ENCODE measurements at places on chromosomes 5 and 9.

- DNase-seq: no peak
These were observed 97.3 kb downstream of the USP20 start for GRCh38 chr9:129932303-129933151.

DNA sequence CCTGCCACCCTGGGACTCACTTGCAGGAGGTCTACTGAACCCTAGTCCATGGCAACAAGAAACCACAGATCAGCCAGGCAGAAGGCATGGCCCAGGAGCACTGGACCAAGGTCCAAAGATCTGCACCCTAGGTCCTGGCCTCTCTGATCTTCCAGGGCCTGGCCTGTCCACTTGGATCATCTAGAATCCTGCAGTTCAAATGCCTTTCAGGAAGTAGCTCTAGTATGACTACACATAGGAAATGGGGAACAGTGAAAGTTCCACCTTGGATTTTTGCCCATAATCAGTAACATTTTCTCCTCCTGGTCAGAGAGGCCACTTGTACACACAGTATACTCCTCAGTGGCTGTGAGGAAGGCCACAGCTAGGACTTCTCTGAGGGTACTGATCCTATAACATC, 11.5 kb downstream of the ANXA6 start:
- no peak for DNase-seq

DNA sequence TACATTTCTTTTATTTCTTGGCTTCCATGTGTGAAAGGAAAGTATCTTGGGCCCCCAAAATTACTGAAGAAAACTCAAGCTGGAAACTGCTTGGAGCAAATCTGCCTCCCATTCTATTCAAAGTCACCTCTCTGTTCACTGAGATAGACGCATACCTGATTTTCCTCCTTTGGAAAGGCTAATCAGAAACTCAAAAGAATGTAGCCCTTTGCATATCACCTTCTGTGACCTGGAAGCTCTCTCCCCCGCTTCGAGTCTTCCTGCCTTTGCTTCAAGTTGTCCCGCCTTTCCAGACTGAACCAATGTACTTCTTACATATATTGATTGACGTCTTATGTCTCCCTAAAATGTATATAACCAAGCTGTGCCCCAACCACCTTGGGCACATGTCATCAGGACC, 5.0 kb upstream of the RXFP3 start:
- DNase-seq: no peak

- no peak for DNase-seq
These were observed 11.9 kb downstream of the CAPSL start for GRCh38 chr5:35926389-35927051.

GRCh38 chr5:80156156-80156555, 99.7 kb downstream of the SERINC5 start:
- DNase-seq: no peak

DNA sequence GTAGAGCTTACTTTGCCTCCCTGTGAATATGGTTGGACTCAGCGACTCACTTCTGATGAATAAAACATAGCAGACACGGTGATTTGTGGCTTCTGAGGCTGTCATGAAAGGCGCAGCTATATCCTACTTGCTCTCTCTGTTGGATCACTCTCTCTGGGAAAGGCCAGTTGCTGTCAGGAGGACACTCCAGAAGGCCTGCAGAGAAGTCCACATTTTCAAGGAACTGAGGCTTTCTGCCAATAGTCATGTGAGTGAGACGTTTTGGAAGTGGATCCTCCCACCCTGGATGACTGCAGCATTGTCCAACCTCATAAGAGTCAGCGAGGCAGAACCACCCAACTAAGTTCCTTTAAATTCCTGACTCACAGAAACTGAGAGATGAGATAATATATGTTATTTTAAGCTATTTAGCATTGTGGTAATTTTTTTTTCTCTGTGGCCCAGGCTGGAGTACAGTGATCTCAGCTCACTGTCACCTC, 156.0 kb upstream of the MAST4 start:
- DNase-seq: peak; percentile 41

GRCh38 chr9:135976944-135977343, 15.8 kb upstream of the UBAC1 start:
- DNase-seq: no peak

DNA sequence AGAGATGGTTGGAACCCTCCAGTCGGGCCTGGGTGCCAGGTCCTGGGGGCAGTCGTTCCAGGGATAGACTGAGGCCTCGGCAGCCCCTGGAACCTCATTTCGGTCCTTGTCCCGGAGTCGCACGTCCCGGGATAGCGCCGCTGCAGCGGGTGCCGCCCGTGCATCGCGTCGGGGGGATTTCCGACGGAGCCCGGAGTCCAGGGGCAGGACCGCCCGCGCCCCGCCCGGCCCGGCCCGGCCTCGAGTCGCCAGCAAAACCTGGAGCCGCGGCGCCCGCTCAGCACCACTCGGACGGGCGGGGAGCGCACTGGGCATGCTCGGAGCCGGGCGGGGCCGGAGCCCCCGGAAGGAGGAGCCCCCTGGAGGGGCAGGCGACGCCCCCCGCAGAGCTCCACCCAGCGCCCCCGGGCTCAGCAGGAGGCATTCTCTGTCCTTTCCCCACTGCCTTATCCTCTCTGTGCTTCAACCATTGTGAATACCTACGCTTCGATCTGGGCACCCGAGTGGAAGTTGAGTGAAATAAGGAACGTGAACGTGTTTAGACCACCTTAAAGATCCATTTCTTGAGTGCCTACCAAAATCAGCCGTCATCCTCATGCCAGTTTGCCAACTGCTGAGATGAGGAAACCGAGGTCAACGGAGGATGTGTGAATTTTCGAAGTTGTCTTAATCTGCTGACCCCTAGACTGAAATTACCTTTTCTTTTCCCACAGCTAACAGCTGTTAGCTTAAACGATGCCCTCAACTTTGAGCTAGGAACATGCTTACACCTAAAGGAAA, 1.7 kb upstream of the PTPN3 start:
- peak; percentile 82 for DNase-seq

- DNase-seq: no peak
These were observed 174.9 kb upstream of the GPR151 start for GRCh38 chr5:146690880-146691355.

- DNase-seq: no peak
These were observed 86.7 kb downstream of the CDH6 start for GRCh38 chr5:31280210-31280609.

- DNase-seq: peak; percentile 31
These were observed 37.4 kb downstream of the CPEB4 start for GRCh38 chr5:173925449-173926071.

DNA sequence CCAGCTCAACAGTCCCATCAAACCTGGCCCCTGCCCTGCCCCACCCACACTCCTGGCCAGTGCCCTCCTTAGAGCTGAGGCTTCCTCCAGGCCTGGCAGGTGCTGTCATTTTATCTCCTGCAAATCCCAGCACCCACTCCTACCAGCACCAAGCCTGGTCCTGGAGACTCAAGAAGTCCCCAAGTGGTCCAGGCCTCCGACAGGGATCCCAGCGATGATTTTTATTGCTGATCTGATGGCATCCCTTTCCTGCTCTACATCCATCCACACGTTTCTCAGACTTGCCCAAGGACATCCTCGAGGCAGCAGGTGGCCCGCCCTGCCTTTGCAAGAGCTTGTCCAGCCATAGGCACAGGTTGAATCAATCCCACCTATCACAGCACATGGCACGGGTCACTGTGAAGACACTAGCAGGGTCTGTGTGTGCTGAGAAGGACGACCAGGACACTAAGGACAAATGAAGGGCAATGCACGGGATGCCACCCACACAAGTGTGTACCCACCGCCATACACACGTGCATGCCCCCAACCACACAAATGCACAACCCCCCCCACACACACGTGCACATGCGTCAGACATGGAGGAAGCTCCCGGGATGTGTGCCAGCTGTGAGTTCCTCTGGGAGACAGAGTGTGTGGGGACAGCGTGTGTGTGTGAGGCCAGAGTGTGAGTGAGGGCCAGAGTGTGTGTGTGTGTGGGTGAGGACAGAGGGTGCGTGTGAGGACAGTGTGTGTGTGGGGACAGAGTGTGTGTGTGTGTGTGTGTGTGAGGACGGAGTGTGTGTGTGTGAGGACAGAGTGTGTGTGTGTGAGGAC, 62.4 kb upstream of the UBAC1 start:
- peak; percentile 85 for DNase-seq

- DNase-seq: no peak
These were observed 668.4 kb upstream of the FAM174A start for GRCh38 chr5:99866740-99867139.

DNA sequence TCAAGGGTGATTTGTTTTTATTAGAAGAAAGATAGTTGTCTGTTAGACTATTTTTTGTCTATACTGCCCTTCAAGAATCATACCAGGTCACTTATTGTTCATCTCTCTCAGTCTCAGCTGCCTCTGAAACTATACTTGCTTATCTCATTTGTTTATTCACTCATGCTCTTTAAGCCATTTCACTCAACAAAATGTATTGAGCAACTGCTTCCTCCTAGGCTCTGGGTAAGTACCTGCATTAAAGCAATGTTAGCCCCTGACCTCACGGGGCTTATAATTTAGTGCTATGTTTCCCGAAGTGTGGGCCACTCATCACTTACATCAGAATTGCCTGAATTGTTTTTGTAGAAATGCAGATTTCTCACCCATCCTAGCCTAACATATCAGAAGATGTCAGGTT, 100.9 kb downstream of the DPYSL3 start:
- no peak for DNase-seq

GRCh38 chr9:87278971-87279733, 218.5 kb upstream of the DAPK1 start:
- DNase-seq: no peak

DNA sequence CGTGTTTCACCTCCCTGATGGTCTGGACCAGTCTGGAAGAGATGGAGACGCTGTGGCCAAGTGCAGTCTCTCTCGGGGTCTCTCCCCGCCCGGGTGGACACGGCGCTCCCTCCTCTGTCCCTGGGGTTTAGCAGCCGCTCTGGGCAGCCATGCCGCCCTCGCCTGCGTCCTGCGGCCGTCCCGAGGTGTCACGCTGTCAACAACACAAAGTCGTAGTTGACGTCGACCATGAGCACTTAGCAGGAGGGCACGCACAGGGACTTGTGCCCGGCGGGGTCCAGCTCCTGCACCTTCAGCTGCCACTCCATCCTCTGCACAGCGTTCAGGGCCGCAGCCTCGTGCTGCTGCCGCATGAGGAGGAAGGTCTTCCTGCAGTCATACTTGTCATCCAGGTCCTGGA, 368.9 kb downstream of the CDH9 start:
- DNase-seq: no peak

DNA sequence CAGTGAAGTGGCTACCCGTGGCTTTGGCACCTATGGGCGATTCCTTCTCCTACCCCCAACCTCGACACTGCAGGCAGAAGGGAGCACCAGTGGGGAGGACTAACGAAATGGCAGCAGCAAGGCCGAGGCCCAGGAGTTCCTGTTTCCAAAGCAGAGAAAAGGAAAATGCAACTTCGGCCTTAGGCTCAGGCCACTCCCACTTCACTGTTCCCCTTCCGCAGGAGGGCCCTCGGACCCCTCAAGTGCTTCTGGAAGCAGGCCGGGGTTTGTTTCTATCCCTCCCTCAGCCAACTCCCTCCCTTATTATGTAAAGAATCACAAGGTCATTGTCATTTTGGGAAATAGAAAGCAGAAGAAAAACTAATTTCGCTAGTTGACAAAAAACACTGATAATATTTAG, 36.4 kb upstream of the NKX2-5 start:
- DNase-seq: no peak

DNA sequence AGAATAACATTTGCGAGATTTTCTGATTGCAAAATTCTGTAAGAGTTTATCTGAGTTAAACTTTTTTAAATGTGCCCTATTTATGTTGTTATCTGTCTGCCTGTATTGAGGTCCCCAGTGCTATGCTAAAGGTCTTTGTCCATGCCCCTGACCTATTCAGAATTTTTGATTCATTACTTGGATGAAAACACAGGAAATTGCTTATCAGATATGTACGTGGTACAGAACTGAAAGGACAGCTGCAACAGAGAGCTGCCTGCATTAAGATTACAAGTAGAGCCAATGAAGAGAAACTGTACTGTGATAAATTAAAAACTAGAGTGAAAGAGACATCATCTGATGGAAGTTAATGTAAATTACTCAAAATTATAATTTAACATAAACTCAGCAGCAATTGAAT, 408.8 kb downstream of the ADGRV1 start:
- no peak for DNase-seq

DNA sequence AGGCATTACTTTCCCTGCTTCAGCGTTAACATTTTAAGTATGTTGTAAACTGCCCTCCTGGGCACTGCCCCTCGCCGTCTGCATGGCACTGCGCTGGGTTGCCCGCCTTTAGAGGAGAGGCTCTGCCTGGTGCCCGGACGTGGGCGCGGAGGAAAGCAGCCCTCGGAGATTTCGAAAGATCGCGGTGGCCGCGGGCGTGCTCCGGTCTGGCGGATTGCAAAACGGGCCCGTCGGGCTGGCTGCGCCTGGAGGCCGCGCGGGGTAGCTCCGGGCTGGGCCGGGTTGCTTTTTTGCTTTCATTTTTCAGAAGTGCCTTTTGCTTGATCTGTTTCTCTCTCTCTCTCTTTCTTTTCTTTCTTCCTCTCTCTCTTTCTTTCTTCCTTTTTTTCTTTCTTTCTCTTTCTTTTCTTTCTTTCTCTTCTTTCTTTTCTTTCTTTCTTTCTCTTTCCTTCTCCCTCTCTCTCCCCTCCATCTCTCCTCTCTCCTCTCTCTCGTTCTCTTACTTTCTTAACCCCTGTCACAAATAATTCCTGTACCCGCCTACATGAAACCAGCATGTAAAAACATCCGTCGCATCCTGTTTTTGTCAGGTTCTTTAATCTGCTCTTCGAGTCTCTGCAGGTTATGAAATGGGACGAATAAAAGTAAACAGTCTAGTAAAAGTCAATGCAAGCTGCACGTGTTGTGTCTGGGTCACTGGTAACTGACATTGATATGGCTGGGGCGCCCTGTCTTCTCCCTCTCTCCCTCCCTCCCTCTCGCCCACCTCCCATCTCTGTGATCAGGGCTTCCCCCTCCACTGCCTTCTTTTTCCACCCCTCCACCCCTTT, 1.7 kb downstream of the FST start:
- peak; percentile 84 for DNase-seq

- no peak for DNase-seq
These were observed 37.0 kb downstream of the FAF2 start for GRCh38 chr5:176485176-176485575.

DNA sequence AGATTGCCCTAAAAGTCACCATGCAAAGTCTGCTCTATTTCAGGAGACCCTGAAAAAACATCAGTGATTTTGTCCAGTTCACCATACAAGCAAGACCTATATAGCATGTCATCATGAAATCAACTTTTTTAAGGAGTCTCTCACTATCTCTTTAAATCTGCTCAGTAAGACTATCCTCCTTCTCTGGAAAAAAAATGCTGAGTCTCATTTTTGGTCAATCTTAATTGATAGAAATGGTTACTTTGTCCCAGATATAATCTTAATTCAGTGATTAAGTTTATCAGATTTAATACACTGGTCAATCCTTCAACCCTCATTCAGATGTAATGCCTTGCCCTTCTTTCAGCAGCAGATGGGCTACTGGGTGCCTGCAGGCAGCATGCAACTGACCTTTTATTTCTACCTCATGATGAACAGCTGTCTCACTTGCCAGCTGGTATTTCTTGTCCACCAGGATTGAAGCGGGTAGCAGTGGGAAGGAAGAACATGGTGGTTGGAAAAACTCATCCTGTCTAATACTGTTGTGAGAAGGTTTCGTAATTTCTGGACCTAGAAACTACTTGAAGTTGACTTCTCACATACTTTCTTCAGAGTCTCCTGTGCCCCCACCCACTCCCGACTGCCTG, 375.3 kb downstream of the DNAH5 start:
- no peak for DNase-seq

- DNase-seq: no peak
These were observed 551.2 kb upstream of the TUSC1 start for GRCh38 chr9:26229324-26230054.

All from left cardiac atrium (tissue), 4 donors.